ENCODE measurements at places on chromosomes 16 and 17. TPM values are rescaled to one million over a fixed set of nuclear protein-coding genes. Genes with fewer than 3 reads are reported as not detected.

- no peak for DNase-seq
These were observed 71.6 kb downstream of the RAI1 start for GRCh38 chr17:17752821-17753321.

GRCh38 chr17:2022647-2023240, 2.4 kb downstream of the RTN4RL1 start:
- no peak for DNase-seq

CACNG4 gene
- 5.6 TPM for total RNA-seq

DNA sequence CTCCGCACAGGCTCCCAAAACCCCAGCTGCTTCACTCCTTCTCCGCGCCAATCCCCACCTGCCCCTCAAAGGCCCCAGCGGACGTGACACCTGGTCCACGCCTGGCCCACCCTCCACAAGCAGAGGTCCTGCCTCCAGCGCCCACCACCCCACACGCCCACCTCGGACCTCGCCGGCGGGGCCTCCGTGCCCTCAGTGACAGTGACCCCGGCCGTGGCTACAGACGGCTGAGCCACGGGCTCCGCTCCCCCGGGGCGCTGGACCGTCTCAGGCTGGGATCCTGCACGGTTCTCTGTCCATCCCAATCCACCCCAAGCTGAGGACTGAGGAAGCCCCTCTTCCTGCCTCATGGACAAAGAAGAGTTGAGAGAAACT, 25.1 kb downstream of the PIEZO1 start:
- DNase-seq: no peak

DNA sequence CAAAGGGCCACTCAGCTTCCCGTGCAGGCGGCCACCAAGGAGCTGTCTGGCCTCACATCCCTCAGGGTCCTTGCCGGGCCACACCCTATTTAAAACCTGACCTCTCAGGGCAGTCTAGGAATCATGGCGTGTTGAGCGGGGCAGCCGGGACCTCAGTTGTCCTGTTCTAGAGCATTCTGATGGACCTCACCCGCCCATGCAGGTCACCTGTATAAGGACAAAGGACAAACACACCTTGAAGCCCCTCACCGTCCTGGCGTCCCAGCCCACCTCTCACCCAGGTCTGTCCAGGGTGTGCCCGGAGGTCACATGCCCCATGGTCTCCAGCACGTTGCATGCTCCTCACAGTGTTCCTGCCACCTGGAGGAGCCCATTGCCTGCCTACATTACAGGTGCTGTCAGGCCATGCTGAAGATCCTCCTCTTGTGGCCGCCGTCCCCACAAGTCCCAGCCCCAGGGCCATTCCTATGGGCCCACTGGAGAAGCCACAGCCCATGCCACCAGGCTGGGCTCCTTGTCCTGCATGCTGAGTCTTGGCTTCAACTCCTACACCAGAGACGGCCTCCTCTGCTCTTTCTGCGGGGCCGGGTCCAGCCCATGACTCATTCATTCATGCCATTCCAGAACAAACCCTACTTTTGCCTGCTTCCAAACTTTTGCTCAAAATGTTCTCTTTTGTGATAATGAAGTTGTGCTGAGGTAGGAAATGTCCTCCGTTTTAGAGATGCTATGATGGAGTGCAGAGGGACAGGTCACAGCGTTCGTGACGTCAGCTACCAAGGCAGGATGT, 46.3 kb downstream of the PEMT start:
- no peak for DNase-seq

CD300LB gene
- total RNA-seq: not detected

DNA sequence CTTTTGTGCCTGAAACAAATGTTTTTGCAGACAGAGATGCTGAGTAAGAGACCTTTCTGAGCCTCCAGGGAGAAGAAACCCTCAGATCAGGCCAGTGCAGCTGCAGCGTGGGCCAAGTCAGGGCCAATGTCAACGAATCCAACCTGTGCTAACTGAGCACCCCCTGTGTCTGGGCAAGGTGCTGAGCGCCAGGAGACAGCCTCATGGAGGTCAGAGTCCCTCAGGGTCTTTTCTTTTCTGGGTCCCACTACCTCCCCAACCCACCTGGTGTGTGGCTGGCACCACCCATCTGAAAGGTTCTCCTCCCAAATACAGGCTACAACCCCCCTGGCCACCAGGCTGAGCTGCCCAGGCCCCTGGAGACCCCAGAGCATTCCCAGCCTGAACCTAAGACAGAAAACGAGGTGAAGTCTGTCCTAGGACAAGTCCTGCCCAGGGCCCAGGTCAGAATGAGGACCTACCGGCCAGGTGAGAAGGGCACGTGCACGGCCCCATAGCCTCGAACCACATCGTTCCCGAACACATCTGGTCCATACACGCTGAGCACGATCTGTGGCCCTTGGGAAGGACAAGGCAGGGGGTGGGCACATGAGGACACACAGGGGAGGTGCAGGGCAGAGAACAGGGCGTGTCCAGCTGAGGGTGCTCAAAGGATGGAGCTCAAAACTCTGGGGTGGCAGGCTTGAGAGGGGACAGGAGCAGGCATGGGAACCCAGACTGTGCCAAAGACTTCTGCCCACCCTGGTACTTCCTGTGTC, 15.0 kb downstream of the B9D1 start:
- no peak for DNase-seq

GRCh38 chr17:3917391-3917931, 1.2 kb upstream of the P2RX1 start:
- DNase-seq: no peak

DNA sequence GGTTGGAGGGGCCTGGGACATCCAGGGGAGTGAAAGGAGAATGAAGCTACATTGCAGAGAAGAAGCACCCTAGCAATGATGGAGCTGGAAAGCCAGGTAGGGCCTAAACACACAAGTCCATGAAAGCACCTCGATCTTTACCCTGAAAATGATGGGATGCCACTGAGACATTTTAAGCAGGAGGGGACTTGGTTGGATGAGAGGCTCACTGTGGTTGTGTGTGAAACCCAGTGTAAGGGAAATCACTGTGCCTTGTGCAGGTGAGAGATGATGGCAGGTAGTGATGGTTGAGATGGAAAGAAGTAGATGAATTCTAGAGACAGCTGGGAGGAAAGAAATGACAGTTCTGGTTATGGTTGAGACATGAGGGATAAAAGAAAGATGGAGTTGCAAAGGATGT, 132.9 kb upstream of the CACNG3 start:
- DNase-seq: no peak

GRCh38 chr16:87288753-87289362, 28.3 kb downstream of the C16orf95 start:
- no peak for DNase-seq

GRCh38 chr16:85134789-85135142, 22.5 kb upstream of the CIBAR2 start:
- no peak for DNase-seq

- no peak for DNase-seq
These were observed 7.8 kb downstream of the ADGRG3 start for GRCh38 chr16:57675741-57676551.

CCL7 gene
- not detected for total RNA-seq

DNA sequence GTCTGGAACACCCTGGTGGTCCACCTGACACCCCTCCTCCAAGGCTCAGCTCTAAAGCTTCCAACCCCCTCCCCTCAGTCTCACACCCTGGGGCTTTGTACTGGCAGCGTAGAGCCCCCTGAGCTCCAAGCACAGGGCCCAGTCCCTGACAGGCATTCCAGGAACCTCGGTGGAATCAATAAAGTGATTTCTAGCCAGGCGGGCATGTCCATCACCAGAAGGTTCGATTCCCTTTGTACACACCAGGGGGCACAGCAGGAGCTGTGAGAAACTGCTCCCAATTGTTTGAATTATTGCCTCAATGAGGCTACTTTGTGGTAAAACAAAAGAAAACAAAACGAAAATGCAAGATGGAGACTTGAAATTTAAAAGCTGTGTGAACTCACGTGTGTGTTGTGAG, 51.8 kb downstream of the SMPD3 start:
- no peak for DNase-seq

PRAC2 gene
- total RNA-seq: not detected

ZNRF1 gene
- 30.9 TPM for total RNA-seq

ZNF624 gene
- total RNA-seq: 11.7 TPM

DNA sequence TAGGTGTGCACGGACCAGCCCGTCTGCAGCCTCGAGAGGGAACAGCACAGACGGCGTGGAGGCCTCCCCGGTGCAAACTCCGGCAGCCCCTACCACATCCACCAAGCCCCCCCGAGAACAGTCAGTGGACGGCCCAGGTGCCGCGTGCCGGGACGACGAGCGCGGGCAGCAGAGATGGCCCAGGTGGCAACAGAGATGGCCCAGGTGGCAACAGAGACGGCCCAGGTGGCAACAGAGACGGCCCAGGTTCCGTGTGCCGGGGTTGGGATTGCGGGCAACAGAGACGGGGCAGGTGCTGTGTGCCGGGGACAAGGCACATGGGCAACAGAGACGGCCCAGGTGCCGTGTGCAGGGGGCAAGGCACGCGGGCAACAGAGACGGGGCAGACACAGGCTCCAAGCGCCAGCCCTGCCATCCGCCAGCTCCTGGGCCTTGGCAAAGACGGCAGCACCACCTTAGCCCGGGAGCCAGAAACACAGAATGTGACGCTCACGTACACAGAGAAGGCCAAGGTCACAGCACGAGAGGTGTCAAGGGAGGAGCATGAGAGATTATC, 31.1 kb downstream of the RPH3AL start:
- DNase-seq: no peak

GRCh38 chr16:64654178-64654577, 467.7 kb downstream of the CDH11 start:
- no peak for DNase-seq

TAT gene
- not detected for total RNA-seq

GRCh38 chr17:21817791-21818364, 125.6 kb downstream of the KCNJ18 start:
- no peak for DNase-seq

DNA sequence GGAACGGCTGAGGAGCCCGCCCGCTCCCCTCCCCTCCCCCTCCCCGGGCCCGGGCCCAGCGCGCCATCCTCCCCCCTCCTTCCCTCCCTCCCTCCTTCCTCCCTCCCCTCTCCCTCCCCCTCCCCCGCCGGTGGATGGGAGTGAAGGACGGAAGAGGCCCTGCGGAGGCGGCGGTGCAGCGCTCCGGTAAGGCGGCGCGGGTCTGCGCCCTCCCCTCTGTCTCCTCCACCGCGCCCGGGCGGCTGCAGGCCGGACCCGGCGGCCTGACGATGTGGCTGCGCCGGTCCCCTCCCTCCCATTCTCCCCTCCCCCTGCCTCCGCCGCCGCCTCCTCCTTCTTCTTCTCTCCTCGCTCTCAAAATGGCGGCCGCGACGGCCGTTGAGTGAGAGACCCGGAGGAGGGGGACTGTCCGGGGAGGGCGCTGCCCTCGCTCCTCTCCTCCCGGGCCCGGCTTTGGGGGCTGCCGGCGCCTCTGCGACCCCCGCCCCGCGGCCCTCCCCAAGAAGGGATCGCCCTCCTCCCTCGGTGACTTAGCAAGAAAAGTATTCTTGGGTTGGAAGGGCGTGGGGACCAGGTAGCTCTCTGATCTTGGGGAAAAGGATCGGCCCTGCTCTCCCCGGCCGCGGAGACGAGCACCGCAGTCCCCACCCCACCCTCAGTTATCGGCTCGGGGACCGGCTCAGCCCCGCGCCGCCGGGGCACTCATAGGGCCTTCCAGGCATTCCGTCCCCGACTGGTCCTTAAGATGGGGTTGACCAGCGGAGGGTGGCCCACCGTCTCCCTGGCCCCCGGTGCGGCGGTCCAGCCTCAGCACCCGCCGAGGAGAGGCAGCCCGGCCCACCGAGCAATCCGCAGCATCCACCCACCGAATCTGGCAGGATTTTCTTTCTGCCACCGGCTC, 617 bp downstream of the PAFAH1B1 start:
- DNase-seq: peak; percentile 91

- no peak for DNase-seq
These were observed 26.8 kb downstream of the TRPV2 start for GRCh38 chr17:16442141-16442540.

GRCh38 chr16:82605863-82606620, 20.7 kb upstream of the CDH13 start:
- no peak for DNase-seq

DNA sequence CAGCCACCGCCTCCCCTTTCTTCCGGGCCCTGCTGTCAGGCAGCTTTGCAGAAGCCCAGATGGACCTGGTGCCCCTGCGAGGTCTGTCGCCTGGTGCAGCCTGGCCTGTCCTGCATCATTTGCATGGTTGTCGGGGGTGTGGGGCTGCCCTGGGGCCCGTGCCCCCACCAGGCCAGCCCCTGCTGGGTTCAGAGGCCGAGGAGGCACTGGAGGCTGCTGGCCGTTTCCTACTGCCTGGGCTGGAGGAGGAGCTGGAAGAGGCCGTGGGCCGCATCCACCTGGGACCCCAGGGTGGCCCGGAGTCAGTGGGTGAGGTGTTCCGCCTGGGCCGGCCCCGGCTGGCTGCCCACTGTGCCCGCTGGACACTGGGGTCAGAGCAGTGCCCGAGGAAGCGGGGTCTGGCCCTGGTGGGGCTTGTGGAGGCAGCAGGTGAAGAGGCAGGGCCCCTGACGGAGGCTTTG, 5.5 kb upstream of the TGFB1I1 start:
- DNase-seq: no peak

DNA sequence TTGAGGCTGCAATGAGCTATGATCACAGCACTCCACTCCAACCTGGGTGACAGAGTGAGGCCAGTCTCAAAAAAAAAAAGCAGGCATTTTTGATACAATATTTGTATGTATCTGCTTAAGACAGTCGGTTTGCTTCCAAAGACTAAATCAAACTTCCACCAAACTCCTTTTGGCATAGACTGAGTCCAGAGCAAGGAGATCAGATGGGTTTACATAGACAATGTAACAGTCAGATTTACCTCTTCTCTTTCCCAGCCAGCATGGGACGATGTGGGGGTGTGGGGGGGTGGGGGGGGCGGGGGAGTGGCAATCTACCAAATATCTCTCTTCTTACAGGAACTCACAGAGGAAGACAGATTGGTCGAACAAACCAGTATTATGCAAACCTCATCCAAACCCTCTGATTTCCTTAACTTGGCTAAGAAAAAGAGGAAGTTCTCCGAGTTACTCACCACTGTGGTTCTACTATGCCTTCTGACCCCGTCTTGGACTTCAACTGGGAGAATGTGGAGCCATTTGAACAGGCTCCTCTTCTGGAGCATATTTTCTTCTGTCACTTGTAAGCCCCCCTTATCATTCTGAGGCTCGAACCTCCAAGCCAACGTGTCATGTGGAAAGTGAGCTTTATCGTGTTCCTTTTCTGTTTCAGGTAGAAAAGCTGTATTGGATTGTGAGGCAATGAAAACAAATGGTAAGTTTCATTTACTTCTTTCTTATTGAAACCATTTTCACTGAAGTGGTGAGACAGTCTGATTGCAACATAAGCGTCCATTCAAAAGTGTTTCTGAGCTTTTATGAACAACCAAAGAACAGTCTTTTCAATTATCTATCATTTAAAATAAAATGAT, at the start of gene MILR1:
Gene MILR1 (plus strand): TSS at position 451 of the 848 bp plus-strand sequence. CDS start 54 bp downstream, at position 505.
- DNase-seq: no peak

GRCh38 chr17:76255801-76256429, 9.2 kb upstream of the UBALD2 start:
- no peak for DNase-seq

GRCh38 chr16:28321700-28322411, 29.5 kb downstream of the SBK1 start:
- DNase-seq: no peak
